Esophagus mucosa (tissue), 1 donor: ENCODE measurements at places on chromosomes 13 and 19. TPM values are rescaled to one million over a fixed set of nuclear protein-coding genes. Genes with fewer than 3 reads are reported as not detected.

- no peak for ATAC-seq
These were observed 2.6 kb downstream of the BBC3 start for GRCh38 chr19:47228168-47228936.

- no peak for ATAC-seq
These were observed 2.3 kb downstream of the ARHGAP35 start for GRCh38 chr19:46862974-46863632.

- ATAC-seq, result peak; percentile 18
These were observed at the start of gene DLL3 for GRCh38 chr19:39498798-39499642. TSS of gene DLL3 (plus strand) at chr19:39498947. CDS start at chr19:39498975, 28 bp downstream.

GRCh38 chr19:3813473-3814392 lies 27.6 kb upstream of the MATK start:
- ATAC-seq, result no peak

GRCh38 chr13:52793515-52794061 lies 54.0 kb upstream of the CNMD start:
- no peak for ATAC-seq

- ATAC-seq, result peak; percentile 66
These were observed 36.3 kb downstream of the ELF1 start for GRCh38 chr13:40982772-40983171.

GRCh38 chr13:36192166-36192565 lies 22.2 kb downstream of the SOHLH2 start:
- ATAC-seq, result no peak

- ATAC-seq, result no peak
These were observed 2.0 kb downstream of the ZBTB7A start for GRCh38 chr19:4064496-4065260.

RUBCNL gene
- 0.44 TPM for total RNA-seq

TTYH1 gene
- 0.44 TPM for total RNA-seq

DACT3 gene
- 0.32 TPM for total RNA-seq

FCHO1 gene
- 0.76 TPM for total RNA-seq
